ENCODE measurements at places on chromosomes 3 and 15. TPM values are rescaled to one million over a fixed set of nuclear protein-coding genes. Genes with fewer than 3 reads are reported as not detected.

- DNase-seq = no peak
Measured at GRCh38 chr3:133926736-133927539, 31.3 kb upstream of the RAB6B start.

Gene DNAJC13
- total RNA-seq = 86.9 TPM

GRCh38 chr3:134483195-134483900 is 2.4 kb downstream of the ANAPC13 start:
- no peak for DNase-seq

DNA sequence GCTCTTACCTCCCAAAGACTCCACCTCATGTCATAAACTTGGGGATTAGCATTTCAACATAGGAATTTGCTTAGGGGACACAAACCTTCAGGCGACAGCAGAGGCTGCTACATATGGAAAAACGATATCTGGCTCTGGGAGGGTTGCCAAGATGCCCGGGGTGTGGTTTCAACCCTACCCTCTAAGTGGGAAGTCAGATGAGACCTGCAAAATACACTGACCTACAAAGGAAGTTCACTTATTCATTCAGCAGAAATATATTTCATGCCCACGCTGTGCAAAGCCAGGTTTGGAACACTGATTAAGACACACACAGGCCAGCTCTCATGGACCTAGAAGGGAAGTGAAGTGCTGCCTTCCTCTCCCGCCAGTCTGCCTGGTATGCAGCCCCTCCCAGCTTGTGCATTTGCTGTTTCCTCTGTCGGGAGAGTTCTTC is 239.3 kb downstream of the FEZF2 start:
- no peak for DNase-seq

DNA sequence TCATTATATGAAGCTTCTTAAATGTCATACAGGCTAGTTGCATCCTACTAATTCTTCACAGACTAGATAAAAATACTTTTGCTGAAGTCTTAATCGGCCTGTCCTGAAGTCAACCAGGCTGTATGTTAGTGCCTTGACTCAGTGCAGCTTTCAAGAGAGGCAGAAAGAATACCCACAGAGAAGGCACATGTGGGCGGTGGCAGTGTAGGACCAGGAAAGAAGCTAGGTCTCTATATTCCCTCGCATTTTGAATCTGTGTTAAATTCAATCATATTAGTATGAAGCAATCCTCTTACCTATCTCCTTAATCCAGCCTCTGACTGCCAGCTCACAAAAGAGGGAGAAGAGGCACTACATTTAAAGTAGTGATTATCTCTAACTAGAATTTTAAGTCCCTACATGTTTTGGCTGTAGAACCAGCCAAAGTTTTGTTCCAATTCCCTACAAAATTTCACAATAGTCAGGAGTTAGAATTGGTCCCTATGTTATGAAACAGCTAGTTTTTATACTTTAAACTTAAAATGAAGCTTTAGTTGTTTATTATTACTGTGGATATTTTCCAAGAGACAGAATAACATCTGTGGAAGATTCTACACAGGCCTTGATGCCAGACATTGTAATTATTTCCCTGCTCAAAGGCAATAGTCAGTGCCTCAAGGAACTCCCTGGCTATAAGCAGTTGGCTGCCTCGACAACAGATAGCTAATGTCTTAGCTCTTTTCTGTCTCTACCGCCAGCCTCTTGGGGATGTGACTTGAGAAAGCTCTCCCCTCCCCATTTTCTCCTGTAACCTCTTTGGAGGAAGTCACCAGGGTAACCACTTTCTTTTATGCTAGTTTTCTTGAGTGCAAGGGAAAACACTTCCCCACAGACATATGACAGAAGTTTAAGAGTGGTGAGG is 31.9 kb downstream of the CRTC3 start:
- peak; percentile 45 for DNase-seq

GRCh38 chr3:45659661-45660566 is 29.3 kb upstream of the SACM1L start:
- peak; percentile 79 for DNase-seq

- no peak for DNase-seq
Measured at GRCh38 chr3:123298903-123299302, 97.2 kb downstream of the SEC22A start.
